ENCODE measurements at places on chromosomes 7 and 10. TPM values are rescaled to one million over a fixed set of nuclear protein-coding genes. Genes with fewer than 3 reads are reported as not detected.

Gene PNLIPRP3
- total RNA-seq = not detected

Gene VGF
- total RNA-seq = not detected

DNA sequence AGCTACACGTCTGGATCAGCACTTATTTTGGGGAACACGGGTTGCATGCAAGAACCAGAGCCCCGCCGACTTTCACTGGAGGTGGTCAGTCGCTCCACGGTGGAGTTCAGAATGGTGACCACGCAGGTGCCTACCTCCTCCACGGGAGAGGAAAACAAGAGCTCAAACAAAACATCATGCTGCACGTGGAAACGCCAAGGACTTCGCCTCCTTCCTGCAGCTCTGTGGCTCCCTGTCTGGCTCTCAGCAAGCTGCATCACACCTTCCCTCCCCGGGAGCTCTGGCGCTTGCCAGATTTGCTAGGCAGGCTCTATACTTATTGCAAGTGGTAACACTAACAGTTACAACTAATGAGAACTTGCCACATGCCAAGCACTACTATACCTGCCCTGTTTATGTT is 26.0 kb downstream of the GSDME start:
- no peak for DNase-seq

- DNase-seq = no peak
These were observed 101.6 kb downstream of the DNAJB6 start for GRCh38 chr7:157438121-157439025.

Gene CLRN3
- not detected for total RNA-seq

Gene AVL9
- 56.9 TPM for total RNA-seq

- no peak for DNase-seq
These were observed 4.2 kb downstream of the BNIP3 start for GRCh38 chr10:131977323-131978096.

GRCh38 chr10:20616918-20617810 is 279.9 kb downstream of the NEBL start:
- no peak for DNase-seq

GRCh38 chr7:122896509-122896908 is 10.2 kb upstream of the CADPS2 start:
- DNase-seq = no peak

DNA sequence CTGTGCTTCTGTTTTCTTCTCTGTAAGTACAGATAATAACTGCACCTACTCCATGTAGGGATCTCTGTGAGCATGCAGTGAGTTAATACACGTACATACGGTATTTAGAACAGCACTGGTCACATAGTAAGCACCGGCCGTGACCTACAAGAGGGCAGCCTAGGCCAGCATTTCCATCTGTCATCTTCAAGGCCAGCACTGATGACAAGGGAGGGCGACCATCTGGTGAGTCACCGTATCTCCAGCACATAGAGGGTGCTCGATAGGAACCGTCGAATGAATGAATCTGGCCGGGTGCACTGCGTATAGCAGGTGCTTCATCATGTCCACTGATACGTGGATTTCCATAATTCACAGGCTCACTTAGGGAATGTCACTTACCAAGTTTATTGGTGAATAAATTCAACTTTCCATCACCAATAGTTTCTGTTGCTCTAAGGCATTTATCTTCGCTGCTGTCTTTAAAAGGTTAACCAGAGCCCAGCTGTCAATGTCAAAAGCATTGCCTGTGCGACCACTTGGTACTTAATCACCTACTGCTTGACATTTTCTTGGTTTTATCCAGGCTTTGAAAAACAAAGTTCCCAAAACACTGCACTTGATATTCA is 8.3 kb downstream of the NOD1 start:
- no peak for DNase-seq

Data from activated naive CD8-positive, alpha-beta T cell treated with anti-CD3 and anti-CD28 coated beads for 36 hours (primary cell).